ENCODE measurements at places on chromosomes 16 and 17.
A peak's percentile ranks its signal among the peaks of the same experiment; 100 is the strongest.

GRCh38 chr17:13957636-13958035 lies 111.7 kb upstream of the COX10 start:
- no peak for DNase-seq

- DNase-seq, result no peak
Observed at GRCh38 chr17:57834146-57834741, 15.6 kb downstream of the MRPS23 start.

- DNase-seq, result no peak
Observed at GRCh38 chr17:11082559-11082958, 158.5 kb upstream of the SHISA6 start.

DNA sequence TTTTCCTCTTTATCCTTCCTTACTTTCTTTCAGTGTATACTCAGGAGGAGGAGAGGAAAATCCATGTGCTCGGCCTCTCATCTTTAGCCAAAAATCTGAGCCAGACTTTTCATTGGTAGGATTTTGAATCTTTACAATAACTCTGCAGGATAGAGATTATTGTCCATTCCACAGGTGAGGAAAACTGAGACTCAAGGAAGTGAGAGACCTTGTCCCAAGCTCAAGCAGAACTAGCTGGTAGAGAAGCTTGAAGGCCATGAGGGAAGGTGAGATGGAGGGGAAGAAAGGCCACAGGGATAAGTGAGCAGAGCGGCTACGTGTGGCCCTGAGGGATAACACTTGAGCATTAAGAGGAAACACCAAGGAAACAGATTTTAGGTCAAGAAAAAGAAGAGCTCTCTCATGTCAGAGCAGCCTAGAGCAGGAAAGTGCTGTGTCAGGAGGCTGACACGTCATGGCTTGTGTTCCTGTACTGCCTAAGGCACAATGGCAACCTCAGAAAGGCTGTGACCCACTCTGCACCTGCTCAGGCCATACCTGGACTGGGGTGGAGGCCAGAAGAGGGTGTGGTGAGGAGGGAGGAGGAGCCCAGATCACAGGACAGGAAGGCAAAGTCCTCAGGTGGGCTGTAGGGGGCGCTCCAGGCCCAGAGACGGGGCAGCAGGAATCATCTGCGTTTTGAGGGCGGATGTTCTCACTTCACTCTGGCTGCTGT lies 11.9 kb downstream of the MT4 start:
- DNase-seq, result peak; percentile 80

- no peak for DNase-seq
Observed at GRCh38 chr16:85170066-85170491, 57.8 kb upstream of the CIBAR2 start.

- DNase-seq, result no peak
Observed at GRCh38 chr17:67573987-67574657, 143.6 kb upstream of the NOL11 start.

- no peak for DNase-seq
Observed at GRCh38 chr16:48291303-48291702, 44.0 kb upstream of the ABCC11 start.

DNA sequence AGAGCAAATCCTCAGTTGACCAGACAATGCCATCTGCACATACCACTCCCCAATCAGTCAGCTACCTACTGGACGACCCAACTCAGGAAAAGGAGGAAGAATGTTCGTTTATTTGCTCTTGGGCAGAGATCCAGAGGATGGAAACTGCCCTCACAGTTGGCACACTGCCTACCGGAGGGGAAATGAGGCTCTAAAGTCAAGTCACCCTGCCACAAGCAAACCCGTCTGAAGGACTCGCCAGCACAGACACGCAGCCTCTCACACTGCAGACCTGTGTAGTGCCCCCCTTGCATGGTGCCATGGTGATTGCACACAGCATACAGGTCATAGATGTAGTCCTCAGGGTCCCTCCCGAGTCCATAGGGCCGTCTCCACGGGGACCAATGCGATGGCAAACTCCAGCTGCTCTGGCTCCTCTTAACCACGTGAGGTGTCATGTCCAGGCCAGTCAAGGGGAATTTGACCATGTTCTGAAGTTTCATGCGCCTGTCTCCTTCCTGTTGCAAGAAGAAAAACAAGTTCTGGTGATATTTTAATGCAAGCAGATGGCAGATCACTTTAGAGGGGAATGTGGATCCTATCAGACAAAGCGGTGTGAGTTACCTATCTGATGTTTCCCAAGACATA lies 69.5 kb downstream of the USP31 start:
- DNase-seq, result no peak

DNA sequence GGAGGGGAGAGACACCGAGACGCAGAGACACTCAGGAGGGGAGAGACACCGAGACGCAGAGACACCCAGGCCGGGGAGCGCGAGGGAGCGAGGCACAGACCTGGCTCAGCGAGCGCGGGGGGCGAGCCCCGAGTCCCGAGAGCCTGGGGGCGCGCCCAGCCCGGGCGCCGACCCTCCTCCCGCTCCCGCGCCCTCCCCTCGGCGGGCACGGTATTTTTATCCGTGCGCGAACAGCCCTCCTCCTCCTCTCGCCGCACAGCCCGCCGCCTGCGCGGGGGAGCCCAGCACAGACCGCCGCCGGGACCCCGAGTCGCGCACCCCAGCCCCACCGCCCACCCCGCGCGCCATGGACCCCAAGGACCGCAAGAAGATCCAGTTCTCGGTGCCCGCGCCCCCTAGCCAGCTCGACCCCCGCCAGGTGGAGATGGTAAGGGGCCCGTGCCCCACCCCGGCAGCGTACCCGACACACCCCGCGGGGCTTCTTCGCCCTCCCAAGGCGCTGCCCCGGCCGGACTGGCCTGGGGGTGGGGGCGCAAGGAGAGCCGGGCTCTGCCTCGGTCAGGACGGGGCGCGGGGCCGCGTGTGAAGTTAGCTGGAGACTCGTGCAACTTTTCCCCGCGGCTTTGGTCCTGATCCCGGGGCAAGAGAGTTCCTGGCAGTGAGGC lies 427 bp downstream of the PPP1R1B start:
- no peak for DNase-seq

DNA sequence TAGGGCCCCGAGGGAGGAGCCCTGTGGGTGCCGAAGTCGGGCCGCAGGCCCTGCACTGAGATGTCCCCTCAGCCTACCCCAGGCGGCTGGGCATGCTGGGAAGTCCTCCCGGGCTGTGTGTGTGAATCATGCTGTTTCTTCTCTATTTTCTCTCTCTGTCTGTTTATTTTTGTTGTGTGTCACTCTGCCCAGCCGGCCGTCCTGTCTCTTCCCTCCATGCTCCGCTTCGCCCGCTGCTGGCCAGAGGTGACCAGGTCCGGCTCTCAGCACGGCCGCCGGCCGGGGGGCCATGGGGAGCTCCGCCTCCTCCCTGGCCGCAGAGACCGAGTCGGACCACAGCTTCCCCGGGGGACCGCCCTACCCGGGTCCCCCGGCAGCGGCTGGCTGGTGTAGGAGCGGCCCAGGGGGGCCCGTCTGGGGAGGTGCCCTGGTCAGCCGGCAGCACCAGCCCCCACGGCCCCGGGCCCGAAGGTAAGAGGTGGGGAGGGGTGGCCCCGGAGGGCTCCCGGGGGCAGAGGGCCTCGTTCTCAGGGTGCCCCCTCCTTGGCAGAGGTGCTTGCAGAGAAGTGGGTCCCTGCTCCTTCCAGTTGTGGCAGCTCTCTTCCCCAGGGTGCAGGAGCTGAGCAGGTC lies 12.5 kb downstream of the CAPN15 start:
- DNase-seq, result no peak

- no peak for DNase-seq
Observed at GRCh38 chr16:73339821-73340220, 291.9 kb upstream of the ZFHX3 start.

- no peak for DNase-seq
Observed at GRCh38 chr16:29680180-29680598, 1.2 kb downstream of the QPRT start.

- DNase-seq, result no peak
Observed at GRCh38 chr16:64700628-64701027, 421.2 kb downstream of the CDH11 start.

- no peak for DNase-seq
Observed at GRCh38 chr17:38568274-38568673, 37.5 kb downstream of the SRCIN1 start.

DNA sequence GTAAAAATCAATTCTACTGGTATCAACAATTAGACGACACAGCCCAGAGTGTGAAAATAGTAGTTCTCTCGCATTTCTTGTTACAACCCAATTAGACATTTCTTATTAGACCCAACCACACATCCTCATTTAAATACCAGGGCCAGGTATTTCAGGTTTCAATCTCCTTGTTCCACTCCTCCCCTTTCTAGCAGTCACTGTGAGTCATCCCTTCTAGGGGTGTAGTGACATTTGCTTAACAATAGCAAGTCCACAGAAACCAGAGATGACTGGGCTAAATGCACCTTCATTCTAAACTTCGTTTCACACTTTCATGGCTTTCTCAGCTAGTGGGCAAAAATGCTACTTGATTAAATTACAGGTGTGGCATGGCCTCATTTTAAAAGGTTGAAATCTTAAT lies 116.9 kb upstream of the CACNG3 start:
- DNase-seq, result no peak

DNA sequence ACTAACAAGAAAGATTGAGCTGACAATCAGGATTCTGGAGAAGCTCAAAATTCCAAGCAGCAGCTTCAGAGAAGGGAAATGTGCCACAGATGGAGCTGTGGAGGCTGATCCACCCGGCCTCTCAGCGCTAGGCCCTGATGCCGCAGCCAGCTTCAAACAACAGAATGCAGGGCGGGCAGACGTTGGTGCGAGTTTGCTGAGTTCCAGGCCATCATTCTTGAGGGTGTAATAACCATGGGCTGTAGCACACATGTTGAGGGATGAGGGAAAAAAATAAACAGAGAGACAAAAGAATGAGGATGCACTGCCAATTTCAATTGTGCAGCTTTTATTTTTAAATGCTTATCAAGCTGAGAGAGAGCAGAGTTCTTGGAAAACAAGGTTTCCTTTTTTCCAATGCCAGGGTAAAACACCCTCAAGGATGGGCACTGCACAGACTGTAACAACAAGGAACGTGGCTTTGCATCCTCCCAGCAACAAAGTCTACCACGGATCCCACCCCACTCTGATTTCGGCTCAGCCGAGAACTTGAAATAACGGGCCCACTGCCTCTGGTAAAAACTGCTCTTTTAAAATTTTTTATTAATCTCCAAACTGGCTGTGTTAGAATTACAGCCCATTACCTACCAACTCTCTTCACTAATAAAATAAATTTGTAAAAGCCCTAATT lies 90.2 kb downstream of the SMG6 start:
- DNase-seq, result no peak

GRCh38 chr16:55815320-55815719 lies 17.6 kb downstream of the CES1 start:
- DNase-seq, result no peak

DNA sequence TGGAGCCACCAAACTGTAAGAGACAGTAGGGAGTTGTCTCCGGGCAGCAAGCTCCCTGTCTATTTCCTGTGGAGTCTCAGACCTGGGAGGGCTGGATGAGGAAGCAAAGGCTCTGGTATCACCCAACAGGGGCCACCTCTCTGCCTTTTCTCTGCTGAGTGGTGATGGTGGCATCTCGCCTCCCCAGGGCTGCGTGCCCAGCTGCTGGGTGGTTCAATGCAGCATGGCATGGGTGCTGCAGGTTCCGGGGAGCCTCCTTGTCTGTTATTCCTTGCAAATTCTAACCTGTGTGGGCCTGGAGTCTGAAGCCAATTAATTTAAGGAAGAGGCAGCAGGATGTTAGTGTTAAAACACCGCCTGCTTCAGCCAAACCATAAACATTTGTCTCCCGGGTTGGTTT lies 78.2 kb downstream of the CCDC182 start:
- DNase-seq, result no peak

- no peak for DNase-seq
Observed at GRCh38 chr16:66561381-66562080, 4.7 kb upstream of the CMTM1 start.

DNA sequence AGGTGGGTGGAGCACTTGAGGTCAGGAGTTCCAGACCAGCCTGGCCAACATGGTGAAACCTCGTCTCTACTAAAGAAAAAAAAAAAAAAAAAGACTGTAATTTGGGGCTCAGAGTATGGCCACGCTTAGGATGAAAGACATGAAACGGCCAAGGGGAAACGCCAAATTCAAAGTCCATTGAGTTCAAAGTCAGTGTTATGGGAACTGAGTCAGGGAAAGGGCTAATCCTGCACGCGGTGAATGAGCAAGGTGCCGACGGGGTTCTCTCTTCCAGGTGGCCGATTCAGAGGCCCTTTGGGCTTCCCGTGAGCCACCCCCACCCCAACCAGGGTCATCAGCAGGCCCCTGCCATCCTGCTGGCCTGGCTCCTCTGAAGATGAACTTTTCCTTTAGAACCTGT lies 7.5 kb upstream of the OSGIN1 start:
- DNase-seq, result no peak
